ENCODE measurements at places on chromosomes 6 and 20.

DNA sequence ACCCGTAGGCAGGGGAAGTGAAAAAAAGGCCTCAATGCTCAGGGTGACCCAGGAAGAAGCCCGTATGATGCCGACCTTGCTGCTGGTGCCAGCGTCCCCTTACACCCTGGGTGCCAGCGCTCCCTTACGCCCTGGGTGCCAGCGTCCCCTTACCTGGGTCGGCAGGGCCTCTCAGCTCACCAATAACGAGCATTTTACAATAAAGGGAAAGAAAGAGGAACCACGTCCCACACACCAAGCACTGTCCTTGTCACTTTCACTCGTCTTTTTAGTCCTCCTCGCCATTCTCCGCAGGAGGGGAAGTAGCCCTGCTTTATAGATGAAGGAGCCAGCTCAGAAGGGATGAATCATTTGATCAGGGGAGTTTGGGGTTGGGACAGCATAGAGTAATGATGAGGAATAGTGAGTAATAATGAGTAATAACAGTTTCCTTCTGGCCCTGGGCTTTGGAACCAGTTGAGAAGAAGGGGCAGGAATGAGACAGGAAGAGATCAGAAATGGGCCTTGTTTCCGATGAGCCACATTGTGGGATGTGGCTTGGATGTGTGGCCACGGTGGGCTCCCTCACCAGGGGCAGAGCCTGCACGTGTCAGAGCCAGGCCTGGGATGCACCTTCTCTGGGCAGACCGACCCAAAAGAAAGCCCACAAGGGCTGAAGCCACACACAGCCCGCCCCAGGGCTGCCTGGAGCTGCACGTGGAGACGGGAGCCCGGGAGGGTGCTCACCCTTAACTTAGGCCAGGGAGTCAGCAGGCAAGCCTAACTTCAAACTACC, 75.7 kb downstream of the SYNJ2 start:
- no peak for DNase-seq

DNA sequence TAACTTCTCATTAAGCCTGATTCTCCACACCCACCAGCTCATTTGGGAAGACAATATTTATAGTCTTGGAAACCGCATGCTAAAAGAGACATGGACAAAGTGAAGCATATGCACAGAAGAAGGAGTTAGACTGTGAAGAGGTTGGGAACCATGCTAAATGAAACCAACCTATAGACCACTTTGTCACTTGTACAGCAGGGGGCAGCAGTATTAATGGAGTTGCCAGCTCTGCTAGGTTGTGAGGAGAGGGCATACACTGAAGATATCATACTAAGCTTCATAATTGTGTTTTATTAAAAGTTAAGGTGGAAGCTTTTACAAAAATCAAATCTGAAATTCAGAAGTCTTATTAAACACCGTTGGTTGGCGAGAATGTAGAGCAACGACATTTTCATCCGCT, 38.3 kb upstream of the HMGCLL1 start:
- peak; percentile 23 for DNase-seq

DNA sequence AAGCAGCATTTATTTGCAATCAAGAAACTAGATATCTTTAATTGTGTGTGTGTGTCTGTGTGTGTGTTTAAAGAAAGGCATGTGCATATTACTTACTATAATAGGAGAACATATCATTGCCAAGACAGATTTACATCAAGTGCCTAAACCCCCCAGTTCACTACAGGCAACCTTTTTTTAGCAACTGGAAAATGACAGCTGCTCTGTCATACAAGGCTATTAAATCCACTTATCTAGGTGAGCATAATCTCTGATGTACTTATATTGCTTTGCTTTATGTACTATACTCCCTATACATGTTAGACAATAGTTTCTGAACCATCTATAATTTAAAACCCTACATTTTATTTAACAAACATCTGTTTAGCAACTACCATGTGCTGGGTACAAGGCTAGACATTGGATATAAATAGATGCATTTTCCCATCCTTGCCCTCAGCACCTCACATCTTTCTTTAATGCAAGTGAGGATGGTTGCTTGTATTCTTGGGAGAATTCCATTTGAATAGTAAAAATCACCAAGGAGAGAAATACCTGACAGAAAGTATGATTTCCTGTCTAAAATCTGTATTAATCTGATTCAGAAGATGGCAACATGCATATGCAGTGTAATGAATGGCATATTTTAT, 398.3 kb downstream of the LAMA2 start:
- no peak for DNase-seq

DNA sequence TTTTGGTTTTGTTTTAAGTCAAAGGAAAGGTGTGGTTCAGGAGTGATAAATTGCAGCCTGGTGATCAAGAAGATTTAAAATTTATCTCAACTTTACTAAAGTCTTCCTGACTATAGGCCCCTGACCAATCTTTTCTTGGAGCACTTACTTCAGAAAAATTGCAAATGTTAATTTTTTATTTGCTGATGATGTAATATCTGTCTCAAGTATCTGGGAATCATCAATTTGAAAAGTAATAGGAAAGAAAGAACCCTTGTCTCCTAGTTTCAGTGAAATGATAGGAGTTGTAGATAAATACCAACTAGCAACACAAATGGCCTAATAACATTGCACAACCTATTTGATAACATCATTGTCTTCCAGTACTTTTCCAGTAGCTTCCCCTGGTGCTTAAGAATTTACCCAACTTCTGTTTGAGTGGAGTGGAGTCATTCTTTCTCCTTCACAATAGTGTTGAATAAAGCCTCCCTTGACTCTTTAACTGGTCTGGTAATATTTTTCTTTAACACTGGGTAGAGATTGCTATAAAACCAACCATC, 648.3 kb upstream of the ADGRB3 start:
- no peak for DNase-seq

GRCh38 chr6:33834401-33835392, 30.9 kb upstream of the MLN start:
- no peak for DNase-seq

GRCh38 chr6:154276810-154277628, 79.6 kb downstream of the IPCEF1 start:
- DNase-seq = no peak

DNA sequence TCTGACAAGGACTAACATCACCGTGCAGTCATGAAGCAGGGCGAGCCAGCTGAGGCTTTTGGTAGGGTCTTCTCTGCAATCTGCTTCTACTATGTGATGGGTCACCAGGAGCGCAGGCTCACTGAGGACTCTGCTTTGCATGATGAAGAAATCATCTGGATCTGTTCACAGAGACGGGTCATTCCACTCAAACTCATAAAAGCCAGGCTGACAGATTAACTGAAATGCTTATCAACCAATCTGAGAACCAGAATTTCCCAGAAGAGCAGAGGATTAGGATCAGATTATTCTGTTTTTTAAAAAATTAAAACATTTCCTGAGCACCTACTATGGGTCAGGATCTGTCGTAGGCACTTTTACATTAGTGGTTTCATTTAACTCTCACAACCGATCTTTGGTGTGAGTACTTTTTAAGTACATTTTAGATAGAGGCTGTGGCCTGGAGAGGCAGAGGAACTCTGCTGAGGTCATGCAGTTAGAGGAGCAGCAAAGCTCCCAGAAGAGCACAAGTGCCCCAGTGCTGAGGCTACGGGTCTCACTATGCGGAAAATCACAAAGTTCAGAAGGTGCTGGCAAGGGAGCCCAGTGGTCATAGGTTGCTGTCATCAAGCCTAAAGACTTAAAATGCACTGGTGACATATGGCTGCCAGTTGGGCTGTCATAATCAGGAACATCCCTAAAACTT, 109.1 kb downstream of the BACH2 start:
- DNase-seq = no peak

DNA sequence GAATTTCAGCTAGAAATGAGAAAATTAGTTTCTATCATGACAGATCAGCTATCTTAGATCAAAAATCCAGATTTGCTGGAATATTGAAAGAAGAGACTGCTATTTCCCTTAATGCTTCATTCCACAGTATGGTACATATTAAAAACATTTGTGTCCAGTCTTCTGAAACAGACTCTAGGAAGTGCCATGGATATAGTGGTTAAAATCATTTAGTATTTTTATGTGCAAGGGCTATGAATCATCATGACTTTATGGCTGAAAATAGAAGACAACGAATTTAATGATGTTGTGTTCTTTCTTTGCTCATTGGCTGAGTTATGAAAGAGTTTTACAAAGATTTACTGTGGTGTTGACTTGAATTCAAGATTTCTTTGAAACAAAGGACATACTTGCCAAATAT, 146.6 kb downstream of the ANKRD60 start:
- no peak for DNase-seq

GRCh38 chr6:27873021-27873940, 38.9 kb downstream of the OR2B2 start:
- no peak for DNase-seq

DNA sequence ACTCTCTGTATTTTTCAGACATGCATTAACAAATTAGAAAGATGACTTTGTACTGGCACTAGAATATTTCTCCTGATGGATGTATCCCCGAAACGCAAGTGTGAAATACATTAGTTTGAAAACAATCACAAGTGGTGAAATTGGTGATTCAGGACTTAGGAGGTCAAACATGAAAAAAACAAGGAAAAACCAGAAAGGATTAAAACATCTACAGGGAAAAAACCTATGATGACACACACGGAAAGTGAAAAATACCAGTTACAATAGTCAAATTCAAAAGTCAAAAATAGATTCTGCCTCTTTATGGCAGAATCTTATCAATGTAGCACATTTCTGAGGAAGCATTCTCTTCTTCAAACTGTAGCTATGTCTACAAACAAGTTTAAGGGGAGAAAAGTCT, 129.0 kb upstream of the SGK1 start:
- DNase-seq = no peak

GRCh38 chr20:38205001-38205400, 39.9 kb upstream of the TGM2 start:
- DNase-seq = no peak

DNA sequence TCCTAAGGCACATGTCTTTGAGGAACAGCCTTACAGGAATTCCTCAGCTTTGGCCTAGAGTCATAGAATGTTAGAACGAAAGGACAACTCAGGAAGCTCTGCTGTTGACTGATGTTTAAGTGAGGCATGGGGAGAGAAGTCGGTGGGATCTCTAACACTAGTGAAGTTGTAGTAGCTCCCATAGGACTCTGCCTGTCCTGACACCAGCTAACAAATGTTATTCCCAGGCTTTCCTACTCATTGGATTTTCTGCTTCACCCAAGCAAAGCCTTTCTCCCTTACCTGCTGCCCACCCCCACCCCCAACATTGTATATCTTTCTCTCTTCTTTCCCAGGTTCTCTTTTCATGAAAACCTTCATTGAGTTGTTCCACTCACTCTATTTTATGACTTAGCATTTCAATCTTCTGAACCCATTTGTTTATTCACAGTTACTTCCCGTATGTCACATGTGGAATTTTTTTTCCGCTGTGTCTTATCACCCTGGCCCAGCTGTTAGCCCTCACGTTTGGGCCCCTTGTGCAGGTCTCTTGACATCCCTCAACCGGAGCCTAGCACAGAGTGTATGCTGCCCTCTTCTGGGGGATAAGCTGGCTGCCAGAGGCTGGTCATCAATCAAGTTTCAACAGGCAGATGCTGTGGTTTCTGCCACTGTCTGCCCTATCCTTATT, 39.2 kb upstream of the RNF8 start:
- DNase-seq = peak; percentile 47

DNA sequence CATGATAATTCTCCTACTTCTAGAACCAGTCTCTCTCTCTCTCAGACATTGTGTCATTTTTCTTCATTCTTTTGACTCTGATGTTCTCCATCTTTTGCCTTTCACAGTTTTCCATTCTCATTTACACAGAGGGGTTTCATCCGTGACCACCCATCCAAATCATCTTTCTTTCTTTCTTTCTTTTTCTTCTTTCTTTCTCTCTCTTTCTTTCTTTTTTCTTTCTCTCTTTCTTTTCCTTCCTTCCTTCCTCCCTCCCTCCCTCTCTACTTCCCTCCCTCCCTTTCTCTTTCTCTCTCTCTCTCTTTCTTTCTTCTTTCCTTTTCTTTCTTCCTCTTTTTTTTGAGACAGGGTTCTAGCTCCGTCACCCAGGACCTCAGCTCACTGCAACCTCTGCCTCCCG, 19.9 kb upstream of the SASH1 start:
- DNase-seq = no peak

DNA sequence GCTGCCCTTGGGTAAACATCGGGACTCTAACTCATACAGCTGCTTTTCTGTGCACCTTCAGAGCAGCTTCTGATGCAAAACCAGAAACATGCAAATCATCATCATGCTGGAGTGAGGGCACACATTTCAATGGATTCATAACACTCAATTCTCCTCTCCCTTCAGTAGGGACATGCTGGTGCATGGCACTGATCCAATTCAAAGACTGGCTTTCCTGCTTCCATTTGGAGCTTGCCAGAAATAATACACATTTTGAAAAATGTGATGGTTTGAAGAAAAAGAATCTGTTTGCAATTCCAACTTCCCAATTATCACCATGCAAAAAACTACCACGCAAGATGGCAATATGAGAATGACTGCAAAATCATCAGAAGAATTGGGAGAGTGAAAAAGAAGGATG, 65.2 kb upstream of the PDE10A start:
- DNase-seq = no peak

GRCh38 chr6:167707686-167708500, 118.8 kb upstream of the AFDN start:
- DNase-seq = no peak

DNA sequence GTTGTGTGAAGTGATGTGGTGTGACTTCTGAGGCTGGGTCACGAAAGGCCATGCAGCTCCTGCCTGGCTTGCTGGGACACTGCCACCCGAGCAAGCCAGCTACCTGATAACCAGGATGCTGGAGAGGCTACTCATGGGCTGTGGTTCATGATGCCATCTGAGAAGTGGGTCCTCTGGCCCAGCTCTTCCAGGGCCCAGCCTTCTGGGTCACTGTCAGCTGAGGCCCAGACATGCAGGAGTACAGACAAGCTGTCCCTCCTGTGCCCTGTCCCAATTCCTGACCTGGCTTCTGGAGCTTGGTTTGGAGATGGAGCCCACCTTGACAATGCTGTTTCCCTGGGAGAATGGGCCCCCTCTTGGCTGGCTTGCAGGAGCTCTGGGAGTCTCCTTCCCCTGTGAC, 87.0 kb downstream of the DHX35 start:
- no peak for DNase-seq

- DNase-seq = no peak
These were observed 372.1 kb upstream of the HS3ST5 start for GRCh38 chr6:114714836-114715507.

DNA sequence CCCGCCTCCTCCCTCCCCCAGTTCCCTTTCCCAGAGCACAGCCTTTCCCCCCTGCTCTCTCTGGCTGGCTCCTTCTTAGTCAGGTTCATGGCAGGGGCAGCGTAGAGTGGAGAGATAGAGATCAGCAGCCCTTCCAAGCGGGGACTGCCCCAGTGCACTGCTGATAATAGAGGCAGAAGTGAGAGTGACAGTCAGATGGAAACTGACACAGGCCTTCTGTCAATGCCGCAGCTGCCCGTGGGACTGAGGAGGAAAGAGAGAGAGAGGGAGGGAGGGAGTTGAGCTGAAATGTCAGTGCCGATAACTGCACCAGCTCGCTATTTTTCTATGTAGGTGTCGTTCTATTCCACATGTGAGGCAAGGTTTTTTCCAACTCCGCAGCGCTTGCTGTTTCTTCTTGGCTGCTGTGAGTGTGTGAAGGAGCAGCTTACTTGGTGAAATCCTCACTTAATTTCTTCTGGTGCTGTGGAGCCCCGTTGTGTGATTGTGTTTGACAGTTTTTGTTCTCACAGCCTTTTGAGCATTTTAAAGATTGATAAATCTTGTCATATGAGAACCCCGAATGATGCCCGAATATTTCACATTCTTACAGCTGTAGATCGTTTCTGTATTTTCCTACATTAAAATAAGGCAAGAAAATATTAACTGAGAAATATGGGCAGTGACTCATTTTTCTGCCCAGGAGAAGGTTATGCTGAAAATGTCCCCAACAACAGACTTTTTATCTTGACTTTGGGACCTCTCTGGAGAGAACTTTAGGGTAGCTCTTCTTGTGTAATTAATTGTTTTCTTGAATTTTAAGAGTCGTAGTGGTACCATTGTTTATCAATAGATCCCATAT, 386.4 kb upstream of the MMS22L start:
- no peak for DNase-seq
